Cardiac fibroblast (primary cell): ENCODE measurements at places on chromosomes 5 and 9.

- DNase-seq = peak; percentile 39
Measured at GRCh38 chr9:101716629-101717028, 21.8 kb downstream of the GRIN3A start.

- DNase-seq = peak; percentile 40
Measured at GRCh38 chr9:120446671-120447070, 133.3 kb downstream of the CDK5RAP2 start.

GRCh38 chr5:66342341-66342880 is 198.3 kb downstream of the SREK1 start:
- DNase-seq = no peak

DNA sequence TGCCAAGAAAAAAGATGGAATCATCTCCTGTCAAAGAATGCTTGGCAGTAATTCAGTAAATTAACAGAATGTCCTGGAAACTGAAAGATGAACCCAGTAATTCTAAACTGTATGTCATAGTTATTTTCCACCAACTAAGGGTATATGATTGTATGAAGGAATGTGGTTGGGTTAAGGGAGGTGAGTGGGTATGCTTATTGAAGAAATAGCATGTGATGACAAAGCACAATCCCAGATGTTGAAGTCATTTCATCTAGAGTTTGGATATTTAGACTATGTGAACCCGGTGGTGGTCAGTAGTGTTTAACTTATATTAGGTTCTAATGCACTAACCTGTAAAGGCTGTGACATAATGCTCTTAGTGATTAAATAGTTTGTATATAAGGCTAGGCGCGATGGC is 87.3 kb downstream of the CDKN2A start:
- DNase-seq = peak; percentile 52

DNA sequence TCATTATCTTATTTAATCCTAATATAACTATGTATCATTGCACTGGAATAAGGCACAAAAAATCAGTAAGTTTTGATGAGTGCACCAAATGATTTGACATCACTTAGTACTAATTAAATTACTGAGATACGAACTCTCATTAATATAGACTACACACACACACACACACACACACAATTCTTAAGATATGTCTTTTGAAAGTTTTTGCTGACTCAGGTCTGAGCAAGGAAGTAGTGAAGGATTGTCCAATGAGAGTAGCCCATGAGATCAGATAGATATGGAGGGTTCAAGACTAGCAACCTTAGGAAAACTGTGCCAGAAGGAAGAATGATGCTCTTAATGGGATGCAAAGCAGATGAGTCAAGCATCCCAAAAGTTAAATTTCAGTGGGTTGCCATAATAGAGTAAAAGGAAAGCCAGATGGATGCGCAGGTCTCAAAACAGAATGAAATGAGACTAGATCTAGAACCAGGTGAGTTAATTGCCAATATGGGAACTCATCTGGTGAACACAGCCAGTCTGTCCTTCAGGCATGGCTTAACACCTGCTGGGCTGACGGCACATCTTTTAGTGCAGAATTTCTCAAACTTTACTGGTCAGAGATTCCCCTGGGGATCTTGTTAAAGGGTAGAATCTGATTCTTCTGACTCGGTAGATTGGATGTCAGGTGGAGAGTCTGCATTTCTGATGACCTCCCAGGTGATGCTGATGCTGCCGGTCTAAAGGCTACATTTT is 197.0 kb upstream of the NR4A3 start:
- no peak for DNase-seq

DNA sequence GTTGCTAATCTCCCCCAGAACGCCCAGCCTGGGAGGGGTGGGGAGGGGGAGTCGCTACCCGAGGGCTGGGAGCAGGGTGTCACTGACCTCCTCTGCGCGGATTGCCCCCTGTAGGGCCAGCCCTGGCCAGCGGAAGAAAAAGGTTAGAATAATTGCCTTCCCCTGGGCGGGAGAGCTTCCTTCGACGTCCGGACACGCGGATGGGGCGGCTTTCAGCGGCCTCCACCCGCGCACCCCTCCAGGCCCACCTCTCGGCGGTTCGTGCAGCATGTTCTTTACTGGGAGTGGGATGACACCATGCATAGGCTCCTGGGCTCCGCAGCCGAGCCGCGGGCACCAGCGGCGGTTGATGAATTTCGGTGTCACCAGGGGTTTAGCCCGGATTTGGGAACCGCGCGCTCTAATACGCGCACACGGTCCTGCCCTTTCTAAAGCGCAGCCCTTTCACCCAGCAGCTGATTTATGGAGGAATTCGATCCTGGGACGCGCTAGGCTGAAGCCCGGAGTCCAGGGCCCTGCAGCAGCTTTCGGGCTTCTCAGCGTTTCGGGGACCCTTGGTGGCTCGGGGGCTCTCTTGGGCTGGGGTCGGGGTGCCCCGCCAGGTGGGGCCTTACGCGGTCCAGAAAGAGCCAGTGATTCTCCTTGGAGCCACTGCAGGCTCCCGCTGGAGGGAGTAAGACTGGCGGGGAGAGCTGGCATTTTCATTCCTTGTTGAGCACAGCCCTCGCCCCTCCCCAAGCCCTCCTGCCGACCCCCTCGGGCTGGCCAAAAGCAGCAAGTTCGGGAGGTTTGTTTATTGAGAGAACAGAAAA is 10.1 kb downstream of the LMX1B start:
- DNase-seq = no peak

- DNase-seq = peak; percentile 72
Measured at GRCh38 chr5:14406554-14406849, 175.1 kb upstream of the OTULINL start.

DNA sequence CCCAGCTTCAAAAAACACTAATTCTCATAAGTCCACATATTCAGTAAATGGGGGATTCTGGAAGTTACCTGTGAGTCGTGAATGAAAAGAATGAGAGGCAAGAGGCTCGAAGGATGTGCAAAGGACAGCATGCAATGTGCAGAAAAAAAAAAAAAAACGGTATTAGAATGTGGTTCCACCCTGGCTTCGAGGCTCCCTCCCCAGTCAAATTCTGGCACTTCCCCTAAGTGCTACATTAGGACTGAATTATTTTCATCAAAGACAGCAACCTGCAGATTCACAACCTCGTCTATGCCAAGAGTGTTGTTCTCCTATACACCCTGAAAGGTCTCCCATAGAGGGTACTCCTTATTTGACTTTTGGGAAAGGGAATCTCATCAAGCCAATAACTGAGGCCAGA is 16.5 kb downstream of the CAPSL start:
- no peak for DNase-seq

DNA sequence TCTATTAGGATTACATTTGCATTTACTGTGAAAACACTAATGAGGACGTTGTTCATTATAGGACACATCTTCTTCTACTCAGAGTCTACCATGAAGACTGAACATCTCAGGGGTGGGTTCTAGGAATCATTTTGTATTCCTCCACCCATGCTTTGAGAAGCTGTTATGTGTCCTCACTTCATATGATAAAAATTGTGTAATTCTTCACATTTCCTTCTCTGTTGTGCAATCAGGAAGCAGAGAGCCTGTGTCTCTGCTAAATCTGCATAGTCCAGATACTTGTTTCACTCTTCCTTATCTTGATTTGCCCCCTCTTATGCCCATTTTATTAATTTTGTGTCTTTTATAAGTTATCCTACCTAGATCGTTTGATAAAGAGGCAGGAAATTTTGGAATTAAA is 97.8 kb upstream of the IQGAP2 start:
- DNase-seq = no peak

GRCh38 chr9:14314929-14315874 is 1.3 kb upstream of the NFIB start:
- peak; percentile 97 for DNase-seq

DNA sequence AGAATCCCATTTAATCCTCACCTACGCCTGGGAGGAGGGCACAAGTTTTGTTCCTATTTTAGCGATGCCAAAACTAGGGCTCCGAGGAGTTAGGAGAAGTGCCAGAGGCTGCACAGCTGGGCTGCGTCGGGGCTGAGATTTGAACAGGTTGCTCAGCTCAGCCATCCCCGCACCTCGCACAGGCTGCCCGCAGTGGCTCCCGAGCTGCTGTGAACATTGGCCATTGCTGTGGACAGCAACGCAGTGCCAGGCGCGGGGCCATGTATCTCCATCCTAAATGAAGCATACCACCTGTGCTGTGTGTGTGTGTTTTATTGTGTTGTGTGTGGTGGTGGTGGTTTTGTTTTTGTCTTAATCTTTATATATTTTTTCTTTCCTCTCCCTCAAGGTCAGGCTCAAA is 52.0 kb downstream of the AK8 start:
- DNase-seq = no peak

DNA sequence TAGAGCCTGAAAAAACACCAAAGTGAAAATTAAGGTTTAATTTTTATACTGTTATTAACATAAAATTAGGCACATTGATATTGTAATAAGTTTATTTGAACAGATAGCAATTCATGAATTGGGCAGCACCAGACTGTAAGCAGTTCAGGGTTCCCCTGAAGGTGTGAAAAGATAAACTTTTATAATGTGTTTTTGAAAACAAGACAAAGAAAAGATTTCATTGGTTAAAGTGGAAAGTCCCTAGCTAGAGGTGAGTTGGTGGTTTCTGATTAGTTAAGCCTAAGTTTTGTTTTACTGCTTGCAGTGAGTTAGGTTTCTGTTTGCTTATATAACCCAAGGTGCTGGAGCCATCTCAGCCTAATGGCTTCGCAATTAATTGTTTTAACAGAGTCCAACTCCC is 96.5 kb upstream of the RPS23 start:
- DNase-seq = no peak

DNA sequence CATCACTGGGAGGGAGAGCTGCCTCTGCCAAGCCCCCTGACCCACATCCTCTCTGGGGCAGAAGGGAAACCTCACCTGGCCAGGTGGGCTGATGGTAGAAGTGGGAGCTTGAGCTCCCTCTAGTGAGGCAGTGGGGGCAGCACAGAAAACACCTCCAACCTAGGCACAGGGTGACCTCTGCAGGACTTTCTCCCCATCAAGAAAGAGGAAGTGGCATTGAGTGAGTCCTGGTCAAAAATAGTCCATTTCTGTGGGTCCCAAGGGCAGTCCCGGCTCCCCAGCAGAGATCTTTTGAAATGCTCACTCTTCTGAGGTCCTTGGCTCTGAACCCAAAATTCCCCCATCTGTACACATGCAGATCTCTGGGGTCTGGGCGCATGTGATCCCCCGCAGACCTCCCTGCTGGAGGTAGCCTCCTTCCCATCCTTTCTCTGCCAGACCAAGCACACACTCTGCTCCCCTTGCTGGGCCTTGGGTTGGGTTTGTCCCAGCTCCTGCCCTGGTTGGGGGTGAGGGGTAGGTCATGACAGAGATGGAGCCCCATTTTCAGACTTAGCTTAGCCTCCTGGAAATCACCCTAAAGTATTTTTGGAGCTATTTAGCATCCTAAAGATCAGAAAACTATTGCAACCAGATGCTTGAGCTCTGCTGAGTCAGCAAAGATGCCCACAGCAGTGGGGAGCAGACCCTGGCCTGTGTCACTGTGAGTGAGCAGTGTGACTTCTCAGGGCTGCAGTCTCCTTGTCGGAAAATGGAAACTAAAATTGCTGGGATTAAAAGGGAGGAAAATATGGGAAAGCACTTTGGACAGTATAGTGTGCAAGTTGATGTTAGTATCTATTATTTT is 41.6 kb upstream of the LCP2 start:
- DNase-seq = no peak

DNA sequence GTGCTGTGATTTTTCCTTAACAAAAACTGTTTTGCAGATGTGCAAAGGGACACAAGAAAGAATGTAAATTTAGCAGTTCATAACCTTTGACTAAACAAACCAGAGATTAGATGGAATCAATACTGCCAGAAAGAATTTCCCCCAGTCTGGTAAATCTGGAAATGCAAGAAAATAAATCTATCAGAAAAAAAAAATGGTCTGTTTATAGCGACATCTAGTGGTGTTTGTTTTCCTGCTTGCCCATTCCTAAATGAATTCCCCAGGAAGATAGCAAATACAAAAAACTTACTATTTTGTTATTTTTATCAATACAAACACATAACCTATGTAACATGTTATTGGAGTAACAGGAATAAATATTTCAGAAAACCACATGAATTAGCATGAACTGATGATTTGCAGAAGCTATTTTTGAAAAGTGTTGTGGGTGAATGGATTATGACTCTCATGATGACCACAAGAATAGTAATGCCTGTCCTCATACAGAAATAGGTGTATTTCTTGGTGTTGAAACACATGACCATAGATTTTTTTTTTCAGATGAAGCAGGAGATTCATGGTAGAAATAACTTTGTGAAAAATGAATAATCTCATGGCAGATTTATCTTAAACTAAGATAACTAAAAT is 1703.8 kb downstream of the MAT2B start:
- DNase-seq = peak; percentile 39

GRCh38 chr9:100639854-100640253 is 62.0 kb downstream of the CAVIN4 start:
- no peak for DNase-seq

DNA sequence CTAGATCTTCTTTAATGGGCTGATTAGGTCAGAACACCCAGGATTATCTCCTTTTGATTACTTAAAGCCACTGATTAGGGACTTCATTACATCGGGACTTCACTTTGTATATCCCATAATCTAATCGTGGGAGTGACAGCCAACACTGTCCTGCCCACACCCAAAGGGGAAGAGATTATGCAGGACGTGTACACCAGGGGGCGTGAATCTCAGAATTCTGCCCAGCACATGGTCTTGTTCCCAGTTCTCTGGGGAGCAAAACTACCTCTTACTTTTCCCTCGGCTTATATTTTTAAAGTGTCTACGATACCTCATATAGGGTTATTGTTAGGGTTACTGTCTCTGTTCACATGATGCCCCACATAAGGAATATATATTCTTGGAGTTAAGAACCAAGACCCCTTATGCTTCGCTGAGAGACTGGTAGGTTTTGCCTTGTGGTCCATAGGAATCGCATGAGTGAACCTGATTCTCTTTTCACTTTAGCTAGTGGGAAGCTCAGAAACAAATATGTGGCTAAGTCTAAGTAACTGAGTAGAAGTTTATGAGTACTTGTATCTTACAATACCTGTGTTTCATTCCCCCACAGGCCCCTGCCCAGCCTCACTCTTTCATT is 192.7 kb downstream of the GNA14 start:
- peak; percentile 54 for DNase-seq

GRCh38 chr9:73141282-73141681 is 10.4 kb upstream of the ANXA1 start:
- DNase-seq = no peak

- DNase-seq = peak; percentile 83
Measured at GRCh38 chr9:108439947-108440346, 415.8 kb downstream of the ACTL7B start.

GRCh38 chr9:126523611-126524111 is 90.1 kb upstream of the LMX1B start:
- DNase-seq = no peak

GRCh38 chr5:168941901-168942300 is 359.0 kb downstream of the SLIT3 start:
- no peak for DNase-seq
